ENCODE measurements at places on chromosomes 7 and 10. TPM values are rescaled to one million over a fixed set of nuclear protein-coding genes. Genes with fewer than 3 reads are reported as not detected.

DNA sequence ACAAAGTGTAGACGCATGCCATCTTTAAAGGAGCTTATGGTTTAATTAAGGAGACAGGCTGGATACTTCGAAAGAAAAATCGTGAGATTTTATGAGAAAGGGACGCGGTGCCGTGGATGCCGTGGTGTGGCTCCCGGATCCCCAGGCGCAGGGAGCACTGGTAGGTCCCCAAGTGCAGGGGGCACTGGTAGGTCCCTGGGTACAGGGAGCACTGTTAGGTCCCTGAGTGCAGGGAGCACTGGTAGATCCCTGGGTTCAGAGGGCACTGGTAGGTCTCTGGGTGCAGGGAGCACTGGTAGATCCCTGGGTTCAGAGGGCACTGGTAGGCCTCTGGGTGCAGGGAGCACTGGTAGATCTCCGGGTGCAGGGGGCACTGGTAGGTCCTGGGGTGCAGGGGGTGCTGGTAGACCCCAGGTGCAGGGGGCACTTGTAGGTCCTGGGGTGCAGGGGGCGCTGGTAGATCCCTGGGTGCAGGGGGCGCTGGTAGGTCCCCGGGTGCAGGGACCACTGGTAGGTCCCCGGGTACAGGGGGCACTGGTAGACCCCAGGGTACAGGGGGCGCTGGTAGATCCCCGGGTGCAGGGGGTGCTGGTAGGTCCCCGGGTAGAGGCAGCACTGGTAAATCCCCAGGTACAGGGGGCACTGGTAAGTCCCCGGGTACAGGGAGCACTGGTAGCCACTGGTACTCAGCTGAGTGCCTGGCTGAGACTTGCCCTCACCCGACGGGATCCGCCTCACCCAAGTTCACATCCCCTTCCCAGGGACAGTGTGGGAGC lies 14.1 kb downstream of the PRKAG2 start:
- peaks cover 5% of the 10 kb centered on the region for H3K4me1 ChIP-seq
- no peak overlapping the region for H3K27ac ChIP-seq
- H3K27me3 ChIP-seq = no peaks in the 10 kb centered on the region

- no peak overlapping the region for H3K27ac ChIP-seq
- peaks cover 17% of the 10 kb centered on the region for H3K4me1 ChIP-seq
- DNase-seq = no peak
- H3K36me3 ChIP-seq = peaks cover 6% of the 10 kb centered on the region
Observed at GRCh38 chr7:123538189-123538714, 3.9 kb upstream of the IQUB start.

DNA sequence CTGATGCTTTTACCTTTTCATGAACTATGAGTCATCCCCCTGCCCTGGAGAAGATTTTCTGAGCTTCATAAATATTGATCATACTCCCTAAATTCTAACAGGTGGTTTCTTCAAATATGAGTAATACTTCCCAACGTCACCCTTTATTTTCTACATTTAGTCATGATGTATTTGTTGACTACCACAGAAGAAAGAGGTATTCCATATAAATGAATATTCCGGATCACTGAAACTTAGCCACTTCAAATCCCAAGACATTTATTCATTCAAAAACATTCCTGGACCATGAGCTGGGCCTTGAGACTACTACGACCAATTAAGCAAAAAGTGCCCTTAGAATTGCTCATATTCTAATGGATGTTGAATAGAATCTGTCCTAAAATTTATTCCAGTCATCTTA lies 395.8 kb upstream of the NPVF start:
- no peak for DNase-seq
- no peak overlapping the region for H3K4me3 ChIP-seq
- H3K36me3 ChIP-seq = no peaks in the 10 kb centered on the region
- H3K4me1 ChIP-seq = peaks cover 16% of the 10 kb centered on the region

DNA sequence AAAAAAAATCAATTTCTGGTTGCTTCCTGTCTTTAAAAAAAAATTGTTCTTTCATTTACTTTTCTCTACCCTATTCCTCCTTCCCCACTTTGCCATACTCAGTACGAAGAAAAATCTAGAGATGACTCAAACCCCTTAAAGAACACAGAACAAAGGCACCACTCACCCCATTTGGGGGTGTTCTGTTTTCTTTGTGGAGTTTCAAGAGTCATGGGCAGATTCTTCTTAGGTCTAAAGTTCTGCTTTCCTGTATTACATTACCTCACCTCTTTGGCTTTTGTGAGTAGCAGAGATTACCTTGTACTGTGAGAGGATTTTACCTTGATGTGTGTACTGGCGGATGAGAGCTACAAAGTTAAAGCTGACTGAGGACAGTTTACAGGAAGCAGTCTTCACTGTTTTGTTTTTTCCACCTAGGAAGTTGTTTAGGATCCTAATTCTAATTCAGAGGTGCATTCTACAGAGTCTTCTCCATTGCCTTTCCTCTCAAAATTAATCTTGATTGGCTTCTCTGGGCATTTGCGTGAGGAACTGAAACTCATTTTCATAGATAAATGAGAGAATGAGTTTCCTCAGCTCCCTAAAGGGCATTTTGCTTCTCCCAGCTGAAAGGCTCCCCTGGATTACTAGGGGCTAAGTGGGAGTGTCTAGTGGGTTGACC lies 20.7 kb downstream of the AVL9 start:
- peaks cover 3% of the 10 kb centered on the region for H3K27me3 ChIP-seq
- H3K4me1 ChIP-seq = peaks cover 86% of the 10 kb centered on the region
- no peak overlapping the region for H3K4me3 ChIP-seq

DNA sequence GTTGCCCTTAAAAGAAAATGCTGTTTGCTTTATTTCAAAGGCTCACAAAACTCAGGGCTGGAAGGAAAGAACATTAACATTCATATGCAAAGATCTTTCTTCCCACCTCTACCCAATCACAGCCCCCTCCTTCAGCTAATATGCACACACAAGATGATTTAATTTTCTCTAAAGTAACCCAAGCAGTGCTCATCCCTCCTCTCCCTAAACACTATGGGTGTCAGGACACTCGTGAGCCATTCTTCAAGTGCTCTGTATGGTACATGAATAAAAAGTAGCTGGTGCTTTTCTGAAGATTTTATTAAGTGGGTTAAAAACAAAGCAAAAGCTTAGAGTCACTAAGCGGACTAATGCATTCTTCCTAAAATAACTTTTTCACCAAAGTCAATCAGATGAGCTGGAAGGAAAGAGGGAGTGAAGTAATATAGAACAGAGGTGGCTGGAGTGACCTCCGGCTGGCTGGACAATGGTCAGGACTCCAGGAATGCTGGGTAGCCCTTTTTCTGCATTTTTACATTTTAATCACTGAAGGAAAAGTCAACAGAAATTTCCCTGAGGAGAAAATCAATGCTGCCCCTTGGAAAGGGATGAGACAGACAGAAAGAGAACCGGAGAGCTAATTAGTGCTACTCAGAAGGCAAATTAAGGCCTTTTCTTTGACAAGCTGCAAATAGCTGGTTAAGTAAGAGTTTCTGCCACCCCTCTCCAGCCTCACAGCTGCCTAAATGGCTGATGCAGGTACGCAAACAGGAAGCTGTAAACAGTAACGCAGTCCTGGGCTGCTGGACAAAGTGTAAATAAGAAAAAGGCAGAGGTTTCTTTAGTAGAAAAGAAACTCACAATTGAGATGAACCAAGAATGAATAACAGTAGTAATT lies 6.6 kb downstream of the DGKI start:
- no peak overlapping the region for H3K27ac ChIP-seq
- DNase-seq = no peak

GRCh38 chr7:75963381-75963995 lies 30.9 kb downstream of the TMEM120A start:
- H3K4me1 ChIP-seq = no peaks in the 10 kb centered on the region
- no peaks in the 10 kb centered on the region for H3K27me3 ChIP-seq
- no peak for DNase-seq
- H3K4me3 ChIP-seq = no peak overlapping the region

DNA sequence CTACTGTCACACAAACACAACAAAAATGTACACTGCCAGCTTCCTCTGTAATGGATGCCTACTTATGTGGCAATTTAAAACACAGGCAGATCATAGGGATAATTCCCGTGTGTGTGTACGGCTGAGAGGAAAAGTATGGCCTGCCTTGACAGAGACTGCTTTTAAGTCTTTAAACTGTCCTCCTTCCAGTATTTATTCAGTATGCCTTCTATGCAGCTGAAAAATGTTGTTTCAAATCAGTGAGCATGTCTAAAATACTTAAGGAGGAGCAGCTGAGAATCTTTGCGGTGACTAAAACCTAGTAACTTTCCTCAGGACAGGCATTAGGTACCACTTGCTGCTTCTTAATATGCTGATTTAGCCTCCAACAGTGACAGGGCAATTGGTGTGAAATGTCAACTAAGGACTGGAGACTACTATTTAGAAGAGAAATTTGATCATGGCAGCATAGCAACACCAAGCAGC lies 126.3 kb downstream of the CACNA2D1 start:
- no peaks in the 10 kb centered on the region for H3K27me3 ChIP-seq
- no peak overlapping the region for H3K4me3 ChIP-seq
- H3K27ac ChIP-seq = no peak overlapping the region
- no peak for DNase-seq

DNA sequence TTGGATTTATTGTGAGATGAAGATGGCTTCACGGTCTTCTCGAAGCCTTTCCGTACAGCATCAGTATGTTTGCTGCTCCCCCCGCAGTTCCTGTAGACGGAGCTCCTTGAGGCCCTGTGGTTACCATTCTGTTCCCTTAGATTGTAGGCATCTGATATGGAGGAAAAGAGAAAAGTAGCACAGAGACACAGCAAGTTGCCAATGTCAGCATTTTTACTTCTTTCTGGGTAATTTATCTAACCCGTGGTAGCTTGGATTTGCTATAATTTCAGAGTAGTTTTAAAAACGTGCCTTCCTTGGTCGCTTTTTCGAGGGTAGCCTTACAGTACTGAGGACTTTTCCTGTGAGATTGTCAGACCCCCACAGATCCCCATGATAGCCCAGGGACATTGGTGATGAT lies 37.5 kb downstream of the WDR37 start:
- H3K4me3 ChIP-seq = no peak overlapping the region
- peaks cover 12% of the 10 kb centered on the region for H3K36me3 ChIP-seq
- peaks cover 5% of the 10 kb centered on the region for H3K4me1 ChIP-seq
- no peak overlapping the region for H3K27ac ChIP-seq

- H3K36me3 ChIP-seq = no peaks in the 10 kb centered on the region
- H3K4me3 ChIP-seq = no peak overlapping the region
- DNase-seq = no peak
- no peaks in the 10 kb centered on the region for H3K27me3 ChIP-seq
- H3K4me1 ChIP-seq = no peaks in the 10 kb centered on the region
Observed at GRCh38 chr7:46386428-46387399, 465.6 kb upstream of the IGFBP3 start.

GRCh38 chr10:6494936-6495592 lies 85.0 kb downstream of the PRKCQ start:
- peaks cover 2% of the 10 kb centered on the region for H3K4me1 ChIP-seq
- no peak overlapping the region for H3K27ac ChIP-seq
- H3K27me3 ChIP-seq = peaks cover 5% of the 10 kb centered on the region
- H3K36me3 ChIP-seq = peaks cover 26% of the 10 kb centered on the region
- DNase-seq = peak; percentile 71

GRCh38 chr7:22121702-22122474 lies 176.2 kb upstream of the CDCA7L start:
- DNase-seq = no peak
- H3K4me3 ChIP-seq = peak overlapping the region; percentile 27
- H3K27me3 ChIP-seq = peaks cover 5% of the 10 kb centered on the region
- H3K4me1 ChIP-seq = peaks cover 18% of the 10 kb centered on the region
- H3K36me3 ChIP-seq = no peaks in the 10 kb centered on the region

DNA sequence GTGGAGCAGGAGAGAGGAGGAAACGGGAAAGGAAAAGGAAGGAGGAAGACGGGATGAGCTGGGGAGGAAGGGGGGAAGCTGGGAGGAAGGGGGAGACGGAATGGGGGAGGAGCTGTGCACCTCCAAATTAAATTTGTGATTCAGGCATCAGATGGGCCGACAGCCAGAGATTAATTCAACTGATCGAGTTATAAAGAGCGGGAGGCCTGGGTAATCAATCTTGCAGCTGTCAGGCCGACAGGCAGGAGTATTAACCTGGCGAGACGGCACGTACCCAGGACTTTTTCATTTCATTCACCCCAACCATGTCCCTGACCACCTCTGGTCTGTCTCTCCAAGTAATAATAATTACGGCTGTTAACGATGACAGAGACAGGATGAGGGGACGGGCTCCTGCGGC lies 26.2 kb downstream of the KAZALD1 start:
- no peaks in the 10 kb centered on the region for H3K36me3 ChIP-seq
- peaks cover 22% of the 10 kb centered on the region for H3K27me3 ChIP-seq
- DNase-seq = no peak
- H3K4me1 ChIP-seq = no peaks in the 10 kb centered on the region

- H3K27me3 ChIP-seq = peaks cover 3% of the 10 kb centered on the region
- peak; percentile 58 for DNase-seq
- no peak overlapping the region for H3K27ac ChIP-seq
- peaks cover 58% of the 10 kb centered on the region for H3K4me1 ChIP-seq
- H3K36me3 ChIP-seq = no peaks in the 10 kb centered on the region
- no peak overlapping the region for H3K4me3 ChIP-seq
Observed at GRCh38 chr10:70985824-70986622, 97.7 kb upstream of the PCBD1 start.

- no peaks in the 10 kb centered on the region for H3K4me1 ChIP-seq
- DNase-seq = no peak
- H3K27ac ChIP-seq = no peak overlapping the region
Observed at GRCh38 chr7:84102213-84102612, 92.4 kb downstream of the SEMA3A start.

GRCh38 chr7:134941185-134941900 lies 45.0 kb upstream of the AGBL3 start:
- H3K27me3 ChIP-seq = peaks cover 12% of the 10 kb centered on the region
- DNase-seq = no peak
- no peak overlapping the region for H3K27ac ChIP-seq
- H3K4me1 ChIP-seq = no peaks in the 10 kb centered on the region

DNA sequence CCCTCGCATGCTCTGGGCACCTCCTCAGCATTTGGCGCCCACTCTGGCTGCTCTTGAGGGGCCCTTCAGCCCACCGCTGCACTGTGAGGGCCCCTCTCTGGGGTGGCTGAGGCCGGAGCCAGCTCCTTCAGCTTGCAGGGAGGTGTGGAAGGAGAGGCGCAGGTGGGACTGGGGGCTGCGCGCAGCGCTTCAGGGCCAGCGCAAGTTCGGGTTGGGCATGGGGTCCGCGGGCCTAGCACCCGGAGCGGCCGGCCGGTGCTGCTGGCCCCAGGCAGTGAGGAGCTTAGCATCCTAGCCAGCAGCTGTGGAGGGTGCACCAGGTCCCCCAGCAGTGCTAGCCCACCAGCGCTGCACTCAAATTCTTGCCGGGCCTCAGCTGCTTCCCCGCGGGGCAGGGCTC lies 305.6 kb upstream of the ANKRD30A start:
- H3K4me1 ChIP-seq = no peaks in the 10 kb centered on the region
- H3K4me3 ChIP-seq = no peak overlapping the region
- H3K36me3 ChIP-seq = no peaks in the 10 kb centered on the region
- no peak for DNase-seq
- H3K27ac ChIP-seq = no peak overlapping the region

- H3K27me3 ChIP-seq = peaks cover 8% of the 10 kb centered on the region
- no peaks in the 10 kb centered on the region for H3K36me3 ChIP-seq
- DNase-seq = no peak
- H3K27ac ChIP-seq = no peak overlapping the region
- no peak overlapping the region for H3K4me3 ChIP-seq
Observed at GRCh38 chr10:99859585-99859984, 77.1 kb downstream of the ABCC2 start.

Gene PIP
- polyA plus RNA-seq = not detected

Gene SAP25
- polyA plus RNA-seq = not detected

Gene LLCFC1
- not detected for polyA plus RNA-seq

Gene EVX1
- not detected for polyA plus RNA-seq

Gene MARVELD1
- polyA plus RNA-seq = 1.0 TPM
